Gastrocnemius medialis (tissue), 4 donors: ENCODE measurements at places on chromosomes 6 and 20. TPM values are rescaled to one million over a fixed set of nuclear protein-coding genes. Genes with fewer than 3 reads are reported as not detected.
A peak's percentile ranks its signal among the peaks of the same experiment; 100 is the strongest.

The PPP1R18 gene
- total RNA-seq = 12.1 TPM

The TENT5A gene
- total RNA-seq = 2.4 TPM

- no peak for DNase-seq
Observed at GRCh38 chr6:135557582-135557981, 60.0 kb upstream of the AHI1 start.

DNA sequence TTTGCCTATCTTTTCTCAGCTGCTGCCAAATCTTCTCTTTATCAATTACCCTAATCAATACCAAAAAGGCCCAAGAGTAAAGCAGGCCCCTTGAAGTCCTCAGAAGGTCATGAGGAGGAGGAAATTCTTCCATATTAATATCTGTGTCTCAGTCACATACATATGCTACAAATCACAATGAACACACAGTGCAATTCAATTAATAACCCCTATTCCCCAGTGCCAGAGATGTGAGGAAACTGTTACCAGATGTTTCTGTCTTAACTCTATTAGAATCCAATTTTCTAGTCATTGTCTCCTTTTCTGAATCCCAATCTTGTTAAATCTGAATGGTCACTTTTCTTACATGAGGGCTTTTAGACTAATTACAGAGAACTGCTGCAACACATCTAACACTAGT, 45.9 kb upstream of the SLC2A12 start:
- no peak for DNase-seq

DNA sequence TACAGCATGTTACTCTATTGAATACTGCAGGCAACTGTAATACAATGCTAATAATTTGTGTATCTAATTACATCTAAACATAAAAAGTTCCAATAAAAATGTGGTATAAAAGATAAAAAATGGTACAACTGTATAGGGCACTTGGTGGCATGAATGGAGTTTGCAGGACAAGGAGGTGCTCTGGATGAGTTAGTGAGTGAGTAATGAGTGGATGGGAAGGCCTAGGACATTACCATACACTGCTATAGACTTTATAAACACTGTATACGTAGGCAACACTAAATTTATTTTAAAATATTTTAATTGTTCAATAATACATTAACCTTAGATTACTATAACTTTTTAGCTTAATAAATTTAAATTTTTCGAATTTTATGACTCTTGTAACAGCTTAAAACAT, 579.6 kb upstream of the MAN1A1 start:
- DNase-seq = no peak

- DNase-seq = no peak
Observed at GRCh38 chr6:115891111-115891669, 169.5 kb downstream of the FRK start.

DNA sequence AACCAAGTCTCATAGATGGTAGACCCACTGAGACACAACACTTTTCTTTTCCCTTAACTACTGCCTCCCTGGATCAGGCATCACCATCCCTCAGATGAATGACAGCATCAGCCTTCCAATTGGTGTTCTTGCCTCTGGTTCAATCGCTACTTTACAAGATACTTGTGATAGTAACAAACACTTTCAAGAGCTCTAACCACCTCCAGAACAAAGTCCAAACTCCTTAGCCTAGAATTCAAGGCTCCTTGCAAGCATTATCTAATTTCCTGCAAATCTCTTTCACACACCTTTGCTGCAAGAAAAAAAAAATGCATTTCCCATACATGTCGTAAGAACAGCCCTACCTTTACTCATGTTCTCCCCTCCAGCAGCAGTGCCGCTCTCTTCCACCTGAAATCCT, 33.1 kb downstream of the RALGAPA2 start:
- DNase-seq = no peak

DNA sequence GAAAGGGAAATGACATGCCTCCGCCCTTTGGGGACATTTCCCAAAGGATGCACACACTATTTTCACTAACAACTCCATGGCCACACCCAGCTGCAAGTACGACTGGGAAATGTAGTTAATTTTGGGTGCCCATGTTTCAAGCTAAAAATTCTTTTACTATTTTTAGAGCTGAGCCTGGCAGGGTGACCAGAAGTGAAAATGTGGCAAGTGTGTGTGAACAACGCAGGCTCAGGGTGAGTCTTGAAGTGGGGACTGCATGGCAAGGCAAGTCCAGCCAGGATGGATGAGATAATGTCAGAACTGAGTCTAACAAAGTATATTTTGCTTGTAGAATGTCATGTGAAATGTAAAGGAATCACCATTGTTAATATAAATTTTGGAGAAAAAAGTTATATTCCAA, 17.0 kb upstream of the CD109 start:
- no peak for DNase-seq

DNA sequence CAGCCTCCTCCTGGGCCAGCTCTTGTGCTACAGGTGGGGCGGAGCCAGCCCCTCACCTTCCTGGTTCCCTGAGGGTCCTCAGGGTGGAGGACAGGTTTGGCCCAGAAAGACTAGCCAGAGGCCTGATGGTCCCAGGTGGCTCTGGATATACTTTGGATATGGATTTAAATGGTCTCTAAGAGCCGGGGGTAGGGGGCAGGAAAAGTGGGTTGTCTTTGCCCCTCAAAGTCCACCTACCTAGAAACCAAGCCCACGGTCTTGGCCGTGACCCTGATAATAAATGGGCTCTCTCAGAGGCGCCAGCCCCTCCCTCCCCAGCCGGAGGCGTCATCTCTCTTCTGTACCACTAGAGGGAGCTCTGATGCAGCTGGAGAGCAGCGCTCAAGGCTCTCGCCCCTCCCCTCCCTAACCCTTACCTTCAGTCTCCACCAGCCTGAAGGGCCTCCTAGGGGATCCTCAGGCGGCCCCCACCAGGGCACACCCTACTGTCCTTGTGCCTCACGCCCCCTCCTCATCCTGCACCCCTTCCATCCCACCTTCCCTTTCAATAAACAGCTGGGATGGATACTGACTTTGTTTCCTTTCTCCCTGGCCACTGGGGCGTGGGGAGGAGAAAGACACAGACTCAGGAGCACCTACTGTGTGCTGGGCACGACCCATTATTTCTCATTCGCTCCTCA, 7.5 kb downstream of the NRSN2 start:
- peak; percentile 29 for DNase-seq
